CD4-positive, alpha-beta T cell treated with Interferon alpha-2 for 1 hour (primary cell): ENCODE measurements at places on chromosomes 5 and 9.

DNA sequence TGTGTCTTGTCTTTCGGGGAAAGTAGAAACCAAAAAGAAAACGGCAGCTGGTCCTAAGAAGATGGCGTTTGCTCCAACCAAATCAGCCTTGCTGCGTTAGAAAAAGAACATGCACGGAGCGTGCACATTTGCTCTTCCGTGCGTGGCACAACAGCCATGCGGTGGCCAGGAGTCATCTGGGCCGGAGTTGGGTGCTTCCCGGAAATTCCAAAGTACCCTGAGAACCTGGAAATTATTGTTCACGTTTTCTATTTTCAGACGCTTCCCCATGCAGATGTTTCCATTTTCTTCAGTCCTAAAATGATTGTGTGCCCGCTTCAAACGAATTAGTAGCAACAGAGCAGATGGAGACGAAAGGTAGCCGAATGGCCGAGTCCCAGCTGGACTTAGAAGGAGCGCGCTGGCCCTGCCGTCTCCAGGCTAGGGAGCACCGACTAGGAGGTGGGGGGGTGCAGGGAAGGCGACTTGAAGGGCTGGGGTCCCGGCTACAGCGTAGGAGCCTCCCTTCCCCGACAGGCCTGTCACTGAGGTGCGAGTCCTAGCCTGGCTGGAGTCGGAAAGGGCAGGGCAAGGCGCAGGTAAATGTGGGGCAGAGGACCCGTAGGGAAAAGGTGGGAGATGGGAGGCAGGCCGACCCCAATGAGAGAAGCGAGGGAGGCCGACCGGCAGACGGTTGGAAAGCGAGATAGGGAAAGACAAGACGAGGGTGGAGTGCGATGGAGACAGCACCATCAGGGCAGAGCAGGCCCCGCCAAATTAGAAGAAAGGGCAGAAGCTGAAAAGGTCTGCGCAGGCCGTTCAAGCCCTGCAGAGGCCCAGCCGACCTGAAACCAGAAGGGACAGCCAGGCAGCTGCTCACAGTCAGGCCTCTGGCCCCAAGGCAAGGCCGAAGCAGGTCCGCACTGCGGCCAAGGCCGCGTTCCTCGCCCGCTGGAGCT is 1.4 kb downstream of the BARX1 start:
- DNase-seq, result no peak

DNA sequence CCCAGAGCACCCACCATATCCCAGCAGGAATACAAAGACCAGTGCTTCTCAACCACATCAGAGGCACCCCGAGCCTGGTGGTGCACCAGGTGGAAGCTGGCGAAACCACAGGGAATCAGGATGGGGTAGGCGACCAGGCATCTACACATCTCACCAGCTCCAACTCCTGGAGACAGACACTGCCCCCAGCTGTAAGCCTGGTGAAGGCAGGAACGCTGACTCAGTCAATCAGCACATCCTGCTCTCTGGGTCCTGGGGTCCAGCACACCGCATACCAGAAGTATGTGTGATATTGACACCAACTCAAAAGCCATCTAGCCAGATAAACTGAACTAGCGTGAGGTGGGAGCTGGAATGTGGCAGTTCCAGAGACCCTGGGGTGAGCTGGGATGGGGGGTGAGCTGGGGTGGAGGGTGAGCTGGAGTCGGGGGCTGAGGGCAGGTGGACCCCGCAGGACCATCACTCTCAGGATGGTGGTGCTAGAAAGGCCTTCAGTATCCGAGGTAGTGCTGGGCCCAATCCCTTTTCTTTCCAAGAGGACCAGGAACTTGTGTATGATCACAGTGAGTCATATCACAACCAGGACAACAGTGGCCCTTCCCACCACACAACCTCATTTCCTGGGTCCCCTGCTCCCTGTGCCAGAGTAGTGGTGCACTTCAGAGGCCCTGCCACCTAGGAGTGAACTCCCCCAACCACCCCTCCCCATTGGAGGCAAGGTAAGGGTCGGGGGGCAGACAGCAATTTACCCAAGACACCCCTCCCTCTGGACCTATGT is 2.5 kb downstream of the DBN1 start:
- DNase-seq, result no peak

GRCh38 chr5:140882591-140882899 is 621 bp downstream of the PCDHA13 start:
- DNase-seq, result no peak

DNA sequence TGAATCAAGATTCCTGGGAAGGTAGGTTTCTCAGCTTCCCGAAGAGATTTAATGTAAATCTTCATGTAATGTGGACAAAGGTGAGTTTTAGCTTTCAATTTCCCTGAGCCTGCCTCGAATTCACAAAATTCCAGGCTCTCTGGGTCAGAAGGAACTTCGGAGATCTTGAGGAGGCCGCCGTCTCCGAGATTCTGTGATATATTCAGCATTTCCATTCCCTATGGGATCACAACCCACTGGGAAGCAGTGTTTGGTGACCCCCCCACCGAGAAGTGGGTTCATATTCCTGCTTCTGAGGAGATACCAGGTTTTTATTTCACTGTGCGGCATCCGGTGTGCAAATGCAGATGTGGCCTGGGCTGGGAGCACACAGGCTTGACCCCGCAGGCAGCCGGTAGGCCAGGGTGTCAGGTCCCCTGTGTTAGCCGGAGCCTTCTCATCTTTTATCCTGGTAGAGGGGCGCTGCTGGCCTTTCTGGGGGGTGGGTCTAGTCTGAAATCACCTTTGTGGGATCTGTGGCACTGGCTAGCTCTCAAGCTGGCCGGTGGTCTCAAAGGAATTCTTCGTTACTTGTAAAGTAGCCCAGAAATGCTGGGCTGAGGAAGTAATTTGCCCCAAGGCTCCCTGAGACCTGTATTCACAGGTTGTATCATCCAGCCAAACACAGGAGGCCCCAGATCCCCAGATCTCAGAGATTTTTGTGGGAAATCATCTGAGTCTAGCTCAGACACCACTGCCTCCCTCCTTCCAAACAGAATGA is 1.4 kb downstream of the PLEKHG4B start:
- DNase-seq, result no peak

DNA sequence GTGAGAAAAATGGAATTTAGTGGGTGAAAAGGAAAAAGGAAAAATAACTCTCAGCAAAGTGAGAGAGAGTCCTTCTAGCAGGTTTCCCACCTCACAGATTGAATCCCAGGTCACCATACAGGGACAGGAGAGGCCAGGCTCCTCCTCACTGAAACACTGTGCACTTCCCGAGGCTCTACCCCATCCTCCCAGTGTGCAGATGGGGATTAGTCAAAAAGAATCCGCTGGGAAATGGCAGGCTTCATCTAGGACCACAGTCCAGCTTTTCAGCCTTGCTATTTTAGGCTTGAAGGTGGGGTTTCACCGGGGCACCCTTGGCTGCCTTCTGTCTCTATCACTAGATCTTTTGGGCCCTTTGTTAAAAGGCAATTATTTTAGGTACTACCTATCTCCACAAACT is 47.8 kb downstream of the YIPF5 start:
- DNase-seq, result no peak

DNA sequence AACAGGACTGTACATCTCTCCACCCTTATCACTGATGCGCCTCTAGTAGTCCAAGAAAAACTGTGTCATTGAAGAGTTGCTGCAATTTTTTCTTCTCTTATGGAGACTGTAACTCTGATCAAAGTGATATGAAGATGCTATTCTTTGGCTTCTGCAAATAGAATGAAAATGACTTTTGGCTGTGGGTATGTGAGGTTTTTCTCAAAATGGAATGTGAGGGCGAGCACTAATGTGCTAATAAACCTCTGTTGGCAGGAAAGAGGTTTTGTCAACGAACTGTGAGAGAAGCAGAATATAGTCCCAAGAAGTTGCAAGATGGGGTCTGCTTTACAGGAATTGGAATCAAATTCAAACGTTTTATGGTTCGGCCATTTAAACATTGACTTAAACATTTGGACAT is 252.0 kb upstream of the GAS1 start:
- no peak for DNase-seq

GRCh38 chr9:17802249-17802857 is 223.5 kb downstream of the SH3GL2 start:
- DNase-seq, result no peak

- no peak for DNase-seq
Observed at GRCh38 chr5:96927008-96927407, 8.9 kb upstream of the LNPEP start.

DNA sequence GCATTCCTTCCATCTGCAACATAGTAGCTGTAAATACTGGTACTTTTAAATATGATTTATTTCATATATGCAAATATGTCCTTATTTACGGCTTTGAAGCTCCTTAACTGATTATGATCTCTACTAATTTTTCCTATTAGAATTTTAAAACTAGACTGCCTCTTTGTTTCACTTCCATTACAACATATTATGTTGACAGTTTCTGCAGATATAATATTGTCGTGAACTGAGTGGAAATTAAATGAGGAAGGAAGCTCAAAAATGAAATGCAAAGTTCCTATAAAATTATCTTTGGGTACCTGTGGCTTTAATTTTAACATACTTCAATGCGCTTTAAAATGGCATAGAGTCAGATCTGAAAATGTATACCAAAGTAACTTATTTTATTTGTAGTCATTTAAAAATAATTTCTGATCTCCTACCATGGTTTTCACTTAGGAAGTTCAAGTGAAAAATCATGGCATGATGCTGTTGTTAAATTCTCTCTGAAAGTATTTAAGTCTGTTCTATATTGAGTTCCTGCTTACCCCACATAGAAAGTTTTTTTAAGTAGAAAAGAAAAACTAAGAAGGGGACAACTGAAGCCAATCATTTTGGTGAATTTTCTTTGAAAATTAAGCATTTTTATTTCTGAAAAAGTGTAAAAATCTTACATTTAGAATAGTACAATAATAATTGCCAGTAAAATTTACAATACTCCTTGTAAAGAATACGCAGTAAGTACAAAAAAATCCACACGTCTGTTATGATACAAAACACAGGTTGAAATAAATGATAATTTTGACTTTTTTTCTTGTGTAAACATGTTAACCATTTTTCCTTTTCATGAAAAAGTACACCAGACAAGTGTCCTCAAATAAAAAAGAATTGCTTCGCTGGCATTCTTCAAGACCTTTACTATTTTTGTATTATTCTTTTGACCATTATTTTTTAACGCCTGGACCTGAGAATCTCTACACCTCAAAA is 2.6 kb downstream of the FOXD1 start:
- no peak for DNase-seq

GRCh38 chr5:53463909-53464621 is 16.4 kb upstream of the FST start:
- no peak for DNase-seq

- DNase-seq, result no peak
Observed at GRCh38 chr5:59866661-59867060, 26.9 kb downstream of the PDE4D start.

- DNase-seq, result no peak
Observed at GRCh38 chr5:135376961-135377624, 21.9 kb downstream of the MACROH2A1 start.

DNA sequence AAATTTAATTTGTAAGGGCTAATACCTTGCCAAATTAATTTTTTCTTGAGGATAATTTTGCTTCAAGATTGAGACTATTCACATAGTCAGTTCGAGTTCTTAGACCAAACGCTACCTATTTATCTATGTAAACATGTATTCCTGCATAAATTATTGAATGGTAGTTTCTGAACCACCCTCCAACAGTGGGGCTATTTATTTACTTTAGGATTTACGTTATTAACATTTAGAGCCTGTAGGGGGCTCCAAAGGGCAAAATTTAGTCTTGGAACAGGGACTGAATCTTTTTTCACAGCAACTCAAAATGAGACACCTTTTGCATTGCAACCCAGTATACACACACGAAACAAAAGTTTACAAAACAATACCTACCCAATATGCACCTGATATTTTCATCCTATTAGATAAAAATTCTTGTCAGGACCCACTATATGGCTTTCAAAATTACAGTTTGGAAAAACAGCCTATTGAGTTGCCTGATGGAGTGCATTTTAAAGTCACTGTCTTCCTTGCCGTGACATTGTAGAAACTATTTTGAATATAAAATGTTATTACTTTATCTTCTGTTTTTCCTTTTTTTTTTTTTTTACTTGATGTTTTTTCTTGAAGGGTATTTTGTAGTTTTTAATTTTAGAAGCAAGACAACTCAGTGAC is 47.1 kb upstream of the POU4F3 start:
- DNase-seq, result no peak

- DNase-seq, result no peak
Observed at GRCh38 chr9:107559494-107560086, 70.0 kb upstream of the KLF4 start.

DNA sequence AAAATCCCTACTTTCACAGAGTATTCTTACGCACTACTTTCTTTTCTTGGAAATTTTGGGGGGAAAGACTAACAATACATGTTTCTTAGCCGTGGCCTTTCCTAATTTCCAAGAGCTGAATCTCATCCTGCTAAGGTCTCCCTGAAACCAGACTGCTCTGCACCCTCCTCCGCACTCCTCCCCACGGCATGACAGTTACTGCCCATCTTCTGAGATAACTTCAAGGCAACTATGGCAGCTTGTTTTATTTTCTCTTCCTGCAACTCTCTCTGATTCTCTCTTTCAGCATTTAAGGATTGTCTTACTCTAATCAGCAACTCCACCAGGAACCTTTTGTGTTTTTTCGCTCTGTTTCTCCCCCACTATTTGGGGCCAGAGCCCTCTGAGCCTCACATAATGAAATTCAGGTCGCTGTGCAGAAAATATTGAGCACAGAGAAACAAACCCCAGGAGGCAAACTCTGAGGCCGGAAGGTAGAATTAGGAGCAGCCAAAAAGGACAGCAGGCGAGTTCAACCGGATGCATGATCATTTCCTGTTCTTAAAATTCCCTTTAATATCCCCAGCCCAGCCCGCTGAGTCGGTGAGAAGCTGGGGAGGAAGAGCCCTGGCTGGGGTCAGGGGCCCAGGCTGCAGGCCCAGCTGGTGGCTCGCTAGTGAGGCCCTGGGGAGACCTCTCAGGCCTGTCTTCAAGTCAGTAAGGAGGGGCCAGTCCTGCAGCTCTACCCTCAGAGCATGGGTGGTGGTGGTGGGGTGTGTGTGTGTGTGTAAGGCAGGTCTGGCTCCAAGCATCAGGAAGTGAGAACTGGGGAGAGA is 213.6 kb upstream of the S1PR3 start:
- no peak for DNase-seq

- DNase-seq, result no peak
Observed at GRCh38 chr5:114957384-114957783, 212.3 kb downstream of the TRIM36 start.

DNA sequence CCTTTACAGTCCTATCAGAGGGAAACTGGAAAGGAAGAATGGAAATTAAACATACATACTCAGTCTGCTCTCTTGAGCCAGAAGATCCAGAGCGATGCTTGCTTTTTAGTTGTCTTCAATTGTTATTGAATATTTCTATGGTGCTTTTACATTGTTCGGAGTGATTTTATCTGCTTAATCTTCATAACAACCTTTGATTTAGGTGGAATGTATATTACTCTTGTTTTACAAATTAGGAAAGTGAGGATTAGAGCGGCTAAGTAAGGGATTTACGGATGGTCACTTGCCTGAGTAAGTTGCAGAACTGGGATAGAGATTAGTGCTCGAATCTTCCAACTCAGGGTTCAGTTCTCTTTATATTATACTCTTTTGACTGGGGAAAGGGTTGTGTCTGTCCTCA is 69.1 kb downstream of the PBX3 start:
- no peak for DNase-seq

- DNase-seq, result no peak
Observed at GRCh38 chr5:172385707-172386106, 68.6 kb downstream of the SH3PXD2B start.

- no peak for DNase-seq
Observed at GRCh38 chr5:62259699-62260250, 46.2 kb upstream of the KIF2A start.
